ENCODE measurements at places on chromosomes 6 and 20.

DNA sequence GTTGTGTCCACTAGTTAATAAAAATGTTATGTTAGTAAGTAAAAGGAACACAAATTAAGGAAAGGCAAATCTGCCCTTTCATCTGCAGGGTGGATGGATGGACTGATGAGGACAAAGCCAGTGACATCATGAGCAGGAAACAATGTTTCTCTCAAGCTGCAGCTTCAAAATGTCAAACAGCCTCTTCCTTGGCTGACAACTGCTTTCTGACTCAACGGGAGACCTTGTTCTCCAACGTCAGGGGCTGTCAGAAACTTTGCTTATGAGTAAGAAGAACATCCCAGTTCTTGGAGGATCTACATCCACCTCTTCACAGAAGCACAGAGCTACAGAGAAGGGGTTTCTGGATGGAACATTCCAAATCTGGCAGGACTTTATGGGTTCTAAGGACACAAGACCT is 6.0 kb downstream of the CST2 start:
- no peak for DNase-seq

- no peak for DNase-seq
These were observed 51.0 kb downstream of the SCGN start for GRCh38 chr6:25703005-25703404.

GRCh38 chr6:88369262-88369661 is 203.1 kb upstream of the CNR1 start:
- DNase-seq = no peak

DNA sequence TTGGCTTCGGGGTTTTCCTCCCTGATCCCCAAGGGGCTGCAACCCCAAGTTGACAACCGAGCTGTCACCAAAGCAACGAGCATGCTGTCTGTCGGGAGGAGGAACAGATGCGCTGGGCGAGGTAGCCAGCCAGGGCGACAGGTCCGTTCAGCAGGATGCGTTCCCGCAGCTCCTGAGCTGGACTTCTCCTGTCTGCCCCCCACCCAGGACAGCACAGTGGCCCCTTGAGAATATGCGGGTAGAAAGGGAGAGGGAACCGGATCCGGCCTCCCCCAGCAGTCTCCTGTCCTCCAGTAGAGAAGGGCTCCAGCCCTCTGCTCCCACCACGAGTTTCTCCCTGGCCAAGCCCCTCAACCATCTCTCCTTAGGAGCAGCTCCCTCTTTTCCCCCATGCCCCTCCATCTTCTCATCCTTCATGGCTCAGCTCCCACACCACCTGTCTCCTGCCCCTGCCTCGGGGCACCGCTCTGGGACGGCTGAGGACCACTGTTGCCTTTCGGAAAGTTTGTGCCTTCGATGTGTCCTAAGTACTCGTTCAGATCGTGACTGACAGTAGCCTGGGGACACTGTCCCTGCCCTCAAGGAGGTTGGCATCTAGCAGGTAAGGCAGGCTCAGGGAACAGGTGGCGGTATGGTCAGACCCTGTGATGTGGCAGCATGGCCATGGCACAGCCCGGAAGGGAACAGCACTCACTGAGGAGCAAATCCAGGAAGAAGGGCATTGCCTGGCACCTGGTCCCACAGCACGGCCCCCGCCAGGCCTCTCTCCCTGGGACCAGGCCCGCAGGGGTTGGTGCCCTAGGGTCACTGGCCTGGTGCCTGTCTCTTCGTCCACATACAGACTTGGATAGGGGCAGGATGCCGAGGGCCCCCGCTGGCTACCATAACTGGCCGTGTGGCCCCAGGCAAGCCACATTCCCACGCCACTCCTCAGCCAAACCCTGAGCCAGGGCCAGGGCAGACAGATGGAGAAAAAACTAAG is 96.3 kb downstream of the ASXL1 start:
- no peak for DNase-seq

DNA sequence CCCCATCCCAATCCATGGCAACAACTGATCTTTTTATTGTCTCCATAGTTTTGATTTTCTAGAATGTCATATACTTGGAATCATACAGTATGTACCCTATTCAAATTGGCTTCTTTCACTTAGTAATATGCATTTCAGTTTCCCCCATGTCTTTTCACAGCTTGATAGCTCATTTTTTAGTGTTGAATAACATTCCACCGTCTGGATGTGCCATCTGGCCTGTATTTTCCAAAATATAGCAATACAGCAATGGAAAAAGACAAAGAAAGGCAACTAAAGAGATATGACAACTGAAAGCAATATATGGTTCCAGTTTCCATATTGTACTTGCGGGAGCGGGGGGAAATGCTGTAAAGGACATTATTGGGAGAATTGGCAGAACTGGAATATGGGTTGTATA is 166.4 kb upstream of the NT5E start:
- no peak for DNase-seq

GRCh38 chr6:32432050-32432450 is 7.6 kb upstream of the HLA-DRA start:
- no peak for DNase-seq

- no peak for DNase-seq
These were observed 19.4 kb downstream of the RAMACL start for GRCh38 chr6:166567107-166567506.

- DNase-seq = no peak
These were observed 65.8 kb downstream of the BANF2 start for GRCh38 chr20:17765584-17765983.

GRCh38 chr6:89842228-89842627 is 12.5 kb downstream of the CASP8AP2 start:
- DNase-seq = no peak

DNA sequence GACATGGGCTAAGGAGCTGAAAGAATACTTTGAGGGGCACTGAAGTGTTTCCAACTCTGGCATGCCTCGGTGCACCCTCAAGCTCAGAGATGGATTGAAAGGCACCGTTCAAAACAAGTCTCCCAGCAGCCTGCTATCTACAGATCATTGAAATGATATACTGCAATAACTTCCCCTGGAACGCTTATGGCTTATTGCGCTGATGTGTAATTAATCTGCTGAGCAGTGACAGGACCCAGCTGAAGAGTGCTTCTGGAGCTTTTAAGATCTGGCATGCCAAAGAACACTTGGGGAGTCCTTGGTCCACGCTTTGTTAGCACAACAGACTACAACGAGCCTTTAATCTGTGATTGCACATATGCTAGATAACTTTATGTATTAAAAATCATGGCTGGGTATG is 708.2 kb downstream of the PRKN start:
- no peak for DNase-seq

DNA sequence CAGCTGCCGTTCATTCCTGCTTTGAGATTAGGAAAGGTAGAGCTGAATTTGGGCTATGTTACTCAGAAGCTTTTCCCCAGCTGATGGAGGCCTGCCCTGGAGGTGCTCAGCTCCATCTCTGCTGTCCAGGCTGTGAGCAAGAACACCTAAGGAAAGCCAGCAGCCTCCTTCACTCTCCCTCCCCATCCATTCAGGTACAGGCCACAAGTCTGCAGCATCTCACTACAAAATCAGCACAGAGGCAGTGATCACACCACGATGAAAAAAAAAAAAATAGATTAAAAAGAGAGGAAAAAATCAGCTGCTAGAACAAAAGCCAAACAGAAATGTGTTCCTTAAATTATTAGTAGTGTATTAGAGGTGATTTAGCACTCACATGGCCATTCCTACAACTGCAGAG is 515.0 kb downstream of the CDH26 start:
- no peak for DNase-seq

- no peak for DNase-seq
These were observed 341.0 kb downstream of the ARHGAP18 start for GRCh38 chr6:129368970-129369369.

DNA sequence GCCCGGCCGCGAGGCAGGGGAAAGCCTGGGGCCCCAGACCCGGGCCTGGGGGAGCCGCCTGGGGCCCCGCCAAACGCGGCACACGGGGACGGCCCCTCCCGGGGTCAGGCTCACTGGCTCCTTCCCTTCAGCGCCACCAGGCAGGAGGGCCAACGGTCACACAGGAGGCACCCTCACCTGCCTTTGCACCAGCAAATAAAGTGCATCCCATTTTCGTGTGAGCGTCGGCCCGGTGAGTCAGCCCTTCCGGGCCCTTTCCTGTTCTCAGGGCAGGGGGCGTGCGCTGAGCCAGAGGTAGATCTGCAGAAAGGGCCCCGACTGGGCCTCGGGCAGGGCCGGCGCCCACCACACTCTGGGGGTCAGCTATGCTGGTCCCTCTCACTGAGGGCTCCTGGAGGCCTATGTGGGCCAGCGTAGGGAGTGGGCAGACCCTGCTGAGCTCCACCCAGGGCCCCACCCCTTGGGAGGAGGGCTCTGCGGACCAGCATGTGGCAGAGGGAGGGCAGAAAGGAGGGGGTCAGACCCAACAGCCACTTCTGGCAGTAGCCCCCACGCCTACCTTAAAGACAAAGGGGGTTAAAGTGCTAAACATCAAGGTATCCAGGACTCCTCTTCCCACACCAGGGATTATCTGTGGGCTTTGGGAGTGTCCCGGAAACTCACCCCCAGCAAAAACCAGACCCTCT is 931 bp upstream of the UCKL1 start:
- DNase-seq = peak; percentile 52

DNA sequence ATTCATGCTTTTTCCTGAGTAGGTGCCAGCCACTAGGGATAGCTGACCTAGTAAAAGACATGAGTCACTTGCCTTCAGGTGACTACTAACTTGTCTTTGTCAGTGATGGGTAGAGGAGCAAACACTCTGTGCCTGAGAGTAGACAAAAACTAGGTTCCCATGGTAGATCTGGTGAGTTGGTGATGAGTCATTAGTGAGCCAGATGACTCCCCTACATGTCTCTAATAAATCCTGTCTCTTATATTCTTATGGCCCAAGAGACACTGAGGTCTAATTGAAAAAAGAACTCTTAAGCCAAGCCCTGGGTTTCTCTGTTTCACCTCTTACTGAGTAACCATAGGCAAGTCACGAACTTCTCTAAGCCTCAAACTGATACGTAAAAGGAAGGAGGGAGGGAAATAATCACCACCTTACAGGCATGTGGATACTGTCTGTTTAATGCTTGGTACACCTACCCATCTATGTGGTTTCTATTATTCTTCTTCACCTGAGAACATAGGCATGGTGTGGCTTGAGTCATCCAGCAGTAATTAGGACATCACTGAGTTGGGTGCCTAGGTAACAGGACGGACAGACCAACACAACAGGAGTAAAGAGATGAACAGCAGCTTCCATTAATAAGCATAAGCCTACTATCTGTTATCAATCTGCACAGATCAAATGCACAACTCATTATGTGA is 20.3 kb downstream of the TTPAL start:
- no peak for DNase-seq

GRCh38 chr20:46690219-46691106 is 1.2 kb upstream of the TP53RK start:
- no peak for DNase-seq

DNA sequence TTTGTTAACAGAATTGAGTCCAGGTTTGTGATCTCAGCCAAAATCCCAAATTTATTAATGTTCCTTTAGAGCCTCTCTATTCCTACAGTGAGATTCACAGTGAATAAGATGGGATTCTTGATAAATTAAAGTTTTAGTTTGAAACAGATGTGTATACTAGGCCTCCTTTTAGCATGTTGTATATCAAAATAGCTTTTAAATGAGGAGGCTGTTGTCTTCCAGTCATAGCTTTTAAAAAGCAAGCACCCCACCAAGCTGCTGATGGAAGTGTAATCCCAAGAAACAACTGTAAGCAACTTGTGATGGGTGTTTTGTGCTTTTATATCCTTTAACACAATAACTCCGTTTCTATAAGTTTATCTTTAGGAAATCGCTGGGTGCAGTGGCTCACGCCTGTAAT is 7.0 kb downstream of the GTF2H5 start:
- no peak for DNase-seq

DNA sequence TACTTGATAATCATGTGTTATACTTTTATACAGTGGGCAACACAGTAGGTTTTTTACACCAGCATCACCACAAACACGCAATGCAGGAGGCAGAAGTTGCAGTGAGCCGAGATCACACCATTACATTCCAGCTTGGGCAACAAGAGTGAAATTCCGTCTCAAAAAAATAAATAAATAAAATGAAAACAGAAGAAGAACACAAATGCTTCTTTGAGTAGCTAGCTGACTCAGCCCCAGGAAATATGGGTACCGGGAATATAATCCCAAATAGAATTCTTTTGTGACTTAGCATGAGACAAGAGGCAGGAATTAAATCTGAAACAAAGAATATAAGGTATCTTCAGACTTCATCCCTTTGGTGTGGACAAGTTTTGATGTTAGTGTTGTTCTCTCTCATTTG is 164.2 kb upstream of the ATXN1 start:
- DNase-seq = no peak

GRCh38 chr20:1373614-1374013 is 19.2 kb downstream of the FKBP1A start:
- no peak for DNase-seq

DNA sequence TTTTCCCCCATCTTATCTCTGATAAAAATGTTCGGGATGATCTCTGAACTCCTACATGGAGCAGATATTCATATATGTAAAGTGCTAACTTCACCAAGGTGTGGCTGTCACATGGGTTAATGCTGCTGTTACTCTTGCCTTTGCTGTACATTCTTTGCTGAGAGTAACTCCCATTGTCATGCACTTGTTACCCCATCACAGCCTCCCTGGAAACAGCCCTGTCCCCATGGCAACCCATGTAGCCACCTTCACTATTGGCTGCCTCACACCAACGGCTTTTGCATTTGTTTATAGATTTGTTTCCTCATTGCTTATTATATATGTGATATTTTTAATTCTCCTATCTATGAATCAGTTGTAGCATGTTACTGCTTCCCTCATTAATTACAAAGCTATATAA is 17.3 kb upstream of the IBTK start:
- no peak for DNase-seq

GRCh38 chr20:50845566-50846215 is 50.8 kb downstream of the BCAS4 start:
- DNase-seq = no peak

DNA sequence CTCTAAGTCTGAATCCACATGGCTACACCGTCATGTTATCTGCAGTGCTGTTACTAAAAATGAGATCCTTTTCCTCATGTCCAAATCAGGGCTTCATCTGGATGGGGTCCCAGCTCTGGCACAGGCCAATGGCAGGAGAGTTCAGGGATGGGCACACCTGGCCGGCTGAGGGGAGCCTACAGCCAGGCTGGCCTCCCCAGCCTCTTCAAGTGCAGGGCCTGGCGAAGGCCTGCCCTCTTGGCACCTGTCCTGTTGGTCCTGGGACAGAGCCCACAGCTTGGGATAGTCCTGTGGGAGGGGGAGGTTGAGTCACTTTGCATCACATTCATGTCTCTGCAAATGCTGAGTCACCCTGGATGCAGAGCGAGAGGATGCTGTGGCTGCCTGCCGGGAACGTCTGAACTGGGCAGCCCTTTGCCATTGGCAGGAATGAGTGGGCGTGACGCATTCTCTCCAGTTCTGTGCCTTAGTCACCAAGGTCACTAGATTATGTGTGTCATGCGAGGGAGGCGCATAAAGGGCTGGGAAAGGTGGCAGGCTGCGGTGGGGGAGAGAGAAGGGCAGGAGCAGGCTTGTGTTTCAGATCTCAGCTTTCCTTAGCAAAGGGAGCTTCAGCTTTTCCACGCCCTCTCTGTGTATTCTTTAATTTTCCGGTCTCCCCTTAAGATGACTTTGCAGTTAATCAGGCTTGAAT is 223.2 kb upstream of the ECI2 start:
- no peak for DNase-seq

- no peak for DNase-seq
These were observed 26.8 kb downstream of the SLC17A9 start for GRCh38 chr20:62979310-62979709.
